Peyer's patch (tissue), 4 donors: ENCODE measurements at places on chromosomes 2 and 18. TPM values are rescaled to one million over a fixed set of nuclear protein-coding genes. Genes with fewer than 3 reads are reported as not detected.

MEP1B gene
- total RNA-seq, result 497 TPM

DHRS9 gene
- total RNA-seq, result 10.2 TPM

GRCh38 chr2:233240897-233241296 is 10.6 kb upstream of the ATG16L1 start:
- no peaks in the 10 kb centered on the region for H3K27me3 ChIP-seq
- H3K4me3 ChIP-seq, result no peak overlapping the region
- DNase-seq, result peak; percentile 57
- no peaks in the 10 kb centered on the region for H3K36me3 ChIP-seq

GRCh38 chr2:202813387-202813786 is 58.2 kb downstream of the ICA1L start:
- H3K27me3 ChIP-seq, result no peaks in the 10 kb centered on the region
- no peaks in the 10 kb centered on the region for H3K36me3 ChIP-seq
- no peak overlapping the region for H3K27ac ChIP-seq
- H3K4me1 ChIP-seq, result no peaks in the 10 kb centered on the region

- no peaks in the 10 kb centered on the region for H3K4me1 ChIP-seq
- H3K4me3 ChIP-seq, result no peak overlapping the region
- H3K27me3 ChIP-seq, result no peaks in the 10 kb centered on the region
- no peaks in the 10 kb centered on the region for H3K36me3 ChIP-seq
- DNase-seq, result no peak
- no peak overlapping the region for H3K27ac ChIP-seq
These were observed 1362.7 kb upstream of the FAM98A start for GRCh38 chr2:34961822-34962221.
